Hematopoietic multipotent progenitor cell treated with erythropoietin and hydrocortisone succinate and interleukin-3 and kit ligand, for 4 days (in vitro differentiated cells): ENCODE measurements at places on chromosomes 5 and 9.

- no peak for DNase-seq
Measured at GRCh38 chr9:77680581-77680980, 32.5 kb upstream of the GNA14 start.

DNA sequence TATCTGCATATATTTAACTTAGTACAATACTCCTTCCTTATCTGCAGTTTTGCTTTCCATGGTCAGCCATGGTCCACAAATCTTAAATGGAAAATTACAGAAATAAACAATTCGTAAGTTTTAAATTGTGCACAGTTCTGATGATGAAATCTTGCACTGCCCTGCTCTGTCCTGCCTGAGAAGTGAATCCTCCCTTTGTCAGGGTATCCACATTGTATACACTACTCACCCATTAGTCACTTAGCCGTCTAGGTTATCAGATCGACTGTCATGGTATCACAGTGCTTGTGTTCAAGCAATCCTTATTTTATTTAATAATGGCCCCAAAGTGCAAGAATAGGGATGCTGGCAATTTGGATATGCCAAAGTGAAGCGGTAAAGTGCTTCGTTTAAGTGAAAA is 8.3 kb upstream of the YTHDC2 start:
- no peak for DNase-seq

GRCh38 chr5:80905405-80905804 is 54.8 kb upstream of the RASGRF2 start:
- peak; percentile 20 for DNase-seq

DNA sequence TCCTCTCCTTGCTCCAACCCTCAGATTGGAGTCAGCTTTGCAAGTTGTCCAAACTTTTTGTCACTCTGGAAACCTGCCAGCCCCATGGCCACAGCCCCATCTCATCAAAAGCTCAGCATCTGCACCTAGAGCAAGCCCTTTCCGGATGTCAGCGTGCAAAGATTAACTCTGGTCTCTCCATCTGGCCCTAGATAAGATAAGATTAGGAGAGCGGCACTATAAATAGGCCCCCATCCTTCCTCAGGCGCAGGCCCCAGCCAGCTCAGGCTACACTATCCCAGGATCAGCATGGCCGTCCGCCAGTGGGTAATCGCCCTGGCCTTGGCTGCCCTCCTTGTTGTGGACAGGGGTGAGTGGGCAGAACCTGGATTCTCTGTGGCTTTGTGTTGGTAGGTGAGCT is at the start of gene SPINK4:
SPINK4 (plus strand) TSS at position 247 of the 400 bp plus-strand sequence; CDS start at position 289, 42 bp downstream.
- peak; percentile 95 for DNase-seq
